ENCODE measurements at places on chromosomes 11 and 22.
A peak's percentile ranks its signal among the peaks of the same experiment; 100 is the strongest.

- no peak for DNase-seq
Observed at GRCh38 chr11:125586623-125587022, 6.0 kb upstream of the STT3A start.

DNA sequence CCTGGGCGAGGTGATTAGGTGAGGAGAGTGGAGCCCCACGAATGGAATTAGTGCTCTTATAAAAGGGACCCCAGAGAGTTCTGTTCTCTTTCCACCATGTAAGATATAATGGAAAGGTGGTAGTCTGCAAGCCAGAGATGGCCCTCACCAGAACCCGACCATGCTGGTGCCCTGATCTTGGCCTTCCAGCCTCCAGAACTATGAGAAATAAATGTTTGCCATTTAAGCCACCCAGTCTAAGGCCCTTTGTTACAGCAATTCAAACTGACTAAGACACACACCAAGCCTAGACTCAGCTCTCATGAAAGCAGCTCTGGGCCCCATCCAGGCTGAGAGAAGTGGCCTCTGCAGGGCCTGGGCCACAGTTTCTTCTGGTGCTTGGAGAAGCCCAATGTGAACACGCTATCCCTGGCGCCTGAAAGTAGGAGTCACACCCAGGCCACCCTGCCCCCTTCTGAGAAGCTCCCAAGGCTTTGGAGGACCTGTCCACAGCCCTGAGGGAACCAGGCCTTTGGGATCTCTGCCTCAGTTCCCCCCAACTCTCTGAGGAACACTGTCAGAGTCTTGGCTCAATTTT lies 35.3 kb upstream of the LYVE1 start:
- no peak for DNase-seq

GRCh38 chr22:17818180-17818579 lies 43.9 kb upstream of the BID start:
- DNase-seq: no peak

DNA sequence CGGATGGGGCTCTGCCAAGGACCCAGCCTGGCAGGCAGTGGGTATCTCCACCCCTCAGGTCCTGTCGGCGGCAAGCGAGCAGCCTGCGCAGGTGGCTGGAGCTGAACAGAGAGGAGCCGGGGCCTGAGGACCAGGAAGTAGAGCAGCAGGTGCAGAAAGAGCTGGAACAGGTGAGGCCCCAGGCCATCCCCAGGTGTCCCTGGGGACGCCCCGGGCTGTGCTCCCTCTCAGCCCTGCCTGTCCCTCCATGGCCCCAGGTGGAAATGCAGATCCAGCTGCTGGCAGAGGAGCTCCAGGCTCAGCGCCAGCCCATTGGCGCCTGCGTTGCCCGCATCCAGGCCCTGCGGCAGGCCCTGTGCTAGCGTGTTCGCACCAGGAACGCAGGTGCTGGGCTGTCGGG lies 44.0 kb downstream of the PISD start:
- no peak for DNase-seq

DNA sequence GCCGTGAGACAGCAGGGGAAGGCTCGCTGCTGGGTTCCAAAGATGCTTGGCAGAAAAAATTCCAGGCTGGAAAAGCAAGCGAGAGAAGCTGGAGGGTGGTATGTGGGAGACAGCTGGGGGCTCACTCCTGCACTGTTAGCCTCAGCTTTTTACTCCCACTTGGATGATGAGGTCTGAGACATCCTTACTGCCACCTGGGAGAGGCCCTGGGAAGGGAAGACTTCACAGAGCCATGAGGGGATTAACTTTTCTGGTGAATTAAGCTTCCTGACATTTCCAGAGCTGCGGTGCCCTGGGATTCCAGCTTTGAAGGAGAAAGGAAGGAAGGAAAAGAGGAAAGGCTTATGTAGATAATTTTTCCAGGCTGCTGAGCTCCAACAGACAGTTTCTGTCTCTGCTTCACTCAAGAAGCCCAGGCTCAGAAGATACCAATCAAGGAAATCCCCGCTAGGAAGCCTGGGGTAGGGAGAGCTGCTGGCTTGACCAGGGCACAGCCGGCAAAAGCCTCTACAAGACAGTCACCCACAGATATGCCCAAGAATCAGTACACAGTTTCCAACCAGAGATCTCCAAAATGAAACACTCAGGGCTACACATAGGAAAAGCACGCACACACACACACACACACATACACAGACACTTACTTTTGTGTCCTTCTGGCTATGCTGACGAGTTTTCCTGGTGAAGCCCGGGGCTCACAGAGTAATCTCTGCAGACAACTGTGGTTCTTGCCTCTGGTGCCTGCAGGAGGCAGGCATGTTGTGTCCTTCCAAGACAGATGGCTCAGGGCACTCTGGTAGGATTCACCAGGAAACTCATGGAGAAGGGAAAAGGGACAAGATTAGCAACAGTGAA lies 907 bp downstream of the MCHR1 start:
- DNase-seq: no peak

DNA sequence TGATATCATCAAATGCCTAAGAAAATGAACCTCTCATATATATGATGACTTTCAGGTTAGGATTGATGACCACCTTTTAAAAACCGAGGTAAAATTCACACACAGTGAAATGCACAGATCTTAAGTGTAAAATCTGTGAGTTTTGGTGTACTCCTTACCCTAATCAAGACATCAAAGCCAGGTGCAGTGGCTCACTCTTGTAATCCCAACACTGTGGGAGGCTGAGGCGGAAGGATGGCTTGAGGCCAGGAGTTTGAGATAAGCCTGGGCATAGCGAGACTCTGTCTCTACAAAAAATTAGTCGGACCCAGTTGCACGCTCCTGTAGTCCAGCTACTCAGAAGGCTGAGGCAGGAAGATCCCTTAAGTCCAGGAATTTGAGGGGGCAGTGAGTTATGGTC lies 140.4 kb downstream of the UVRAG start:
- DNase-seq: no peak

DNA sequence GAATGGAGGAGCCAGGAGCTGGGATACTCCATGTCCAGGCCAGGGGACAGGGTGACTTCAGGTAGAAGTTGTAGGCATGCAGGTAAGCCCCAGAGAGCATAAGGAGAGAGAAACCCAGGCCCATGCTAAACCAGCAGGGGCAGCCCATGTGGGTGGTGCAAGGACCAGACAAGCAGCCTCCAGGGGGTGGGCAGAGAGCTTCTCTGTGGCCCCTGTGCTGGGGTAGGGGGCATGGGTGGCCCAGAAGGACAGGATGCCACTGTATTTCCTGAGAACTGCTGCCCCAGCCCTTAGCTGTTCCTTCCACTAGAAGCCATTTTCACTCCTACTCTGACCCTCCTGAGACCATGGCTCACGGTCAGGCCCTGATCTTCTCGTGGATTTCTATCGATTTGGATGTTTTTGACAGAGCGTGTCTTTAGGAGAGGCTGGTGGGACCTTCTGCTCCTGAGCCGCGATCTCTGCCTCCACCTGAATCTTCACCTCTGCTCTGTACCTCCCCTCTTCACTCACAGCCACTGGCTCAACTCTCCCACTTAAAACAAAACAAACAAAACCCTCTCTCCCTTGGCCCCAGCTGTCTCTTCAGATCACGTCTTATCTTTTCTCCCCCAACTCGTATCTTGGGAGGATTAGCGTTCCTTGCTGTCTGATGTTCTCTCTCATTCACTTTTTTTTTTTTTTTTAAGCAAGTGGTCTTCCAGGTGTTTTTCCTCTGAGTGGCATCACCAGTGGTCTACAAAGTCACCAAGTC lies 112.2 kb downstream of the NECTIN1 start:
- DNase-seq: no peak

DNA sequence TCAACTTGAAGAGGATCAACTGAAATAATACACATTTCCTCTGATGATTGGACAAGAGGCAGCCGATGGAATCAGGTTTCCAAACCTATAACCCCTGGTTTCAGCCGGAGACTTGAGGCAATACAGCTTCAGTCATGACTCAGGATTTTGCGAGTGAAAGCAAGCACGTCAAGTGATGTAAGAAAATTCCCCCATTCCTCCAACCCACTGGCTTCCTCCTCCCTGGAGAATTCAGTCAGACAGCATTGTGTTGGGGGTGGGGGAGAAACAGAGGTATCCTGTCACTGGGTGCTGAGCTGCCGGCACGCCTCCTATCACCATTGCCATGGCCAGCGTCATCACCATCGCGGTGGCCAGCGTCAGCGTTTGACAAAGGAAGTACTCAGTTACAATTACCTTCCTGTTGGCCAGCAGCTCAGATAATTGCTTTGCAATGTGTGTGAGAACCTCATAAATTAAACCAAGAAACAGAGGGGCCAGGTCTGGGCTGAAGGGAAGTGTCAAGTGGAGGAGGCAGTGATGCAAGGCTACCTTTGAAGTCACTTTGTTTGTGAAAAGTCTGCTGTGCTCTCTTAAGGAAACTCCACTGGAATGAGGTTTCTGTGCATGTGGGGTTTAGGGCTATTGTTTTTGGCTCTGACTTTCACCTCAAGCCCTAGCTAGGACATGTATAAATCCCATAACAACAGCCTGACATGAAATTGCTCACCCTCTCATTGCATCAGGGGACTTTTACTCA lies 50.2 kb downstream of the LIF start:
- DNase-seq: peak; percentile 83

GRCh38 chr11:124108156-124108555 lies 7.1 kb upstream of the VWA5A start:
- DNase-seq: no peak

Measured in CD4-positive, alpha-beta memory T cell (primary cell).